ENCODE measurements at places on chromosomes 5 and 9. TPM values are rescaled to one million over a fixed set of nuclear protein-coding genes. Genes with fewer than 3 reads are reported as not detected.

The ANXA2R gene
- total RNA-seq = 18.6 TPM

The LCN10 gene
- total RNA-seq = 1.2 TPM

The UBE2QL1 gene
- total RNA-seq = 0.42 TPM

The IFNK gene
- not detected for total RNA-seq

The IL11RA gene
- 12.6 TPM for total RNA-seq

The DNAH5 gene
- total RNA-seq = 0.24 TPM

The IL31RA gene
- 3.3 TPM for total RNA-seq

The ENHO gene
- 0.47 TPM for total RNA-seq

The SH3TC2 gene
- 0.24 TPM for total RNA-seq

The THBS4 gene
- total RNA-seq = 9.2 TPM

GRCh38 chr5:171627936-171628632 is 157.5 kb upstream of the SMIM23 start:
- no peak for DNase-seq

- DNase-seq = no peak
Measured at GRCh38 chr9:4663956-4664355, 1.9 kb downstream of the PLPP6 start.

DNA sequence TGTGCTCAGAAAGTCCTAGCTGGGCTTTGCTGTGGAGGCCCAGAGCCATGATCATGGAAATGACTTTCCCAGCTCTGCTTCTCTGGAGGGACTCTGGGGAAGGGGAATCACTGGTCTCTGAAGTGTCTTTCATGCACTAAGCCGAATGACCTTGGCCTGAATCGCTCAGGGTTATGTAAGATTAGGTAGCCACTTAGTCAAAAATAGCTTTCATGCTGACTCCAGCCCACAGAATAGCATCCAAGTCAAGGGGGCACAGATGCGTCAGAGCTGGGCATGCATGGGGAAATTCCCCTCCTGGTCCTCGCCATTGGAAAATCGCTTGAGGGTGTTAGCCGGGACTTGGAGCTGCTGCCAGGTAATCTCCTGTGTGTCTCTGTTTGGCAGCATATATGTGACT is 36.1 kb upstream of the PPARGC1B start:
- no peak for DNase-seq

- no peak for DNase-seq
Measured at GRCh38 chr9:32899181-32899580, 102.2 kb downstream of the APTX start.

- no peak for DNase-seq
Measured at GRCh38 chr5:110398951-110399350, 327.5 kb downstream of the TMEM232 start.

DNA sequence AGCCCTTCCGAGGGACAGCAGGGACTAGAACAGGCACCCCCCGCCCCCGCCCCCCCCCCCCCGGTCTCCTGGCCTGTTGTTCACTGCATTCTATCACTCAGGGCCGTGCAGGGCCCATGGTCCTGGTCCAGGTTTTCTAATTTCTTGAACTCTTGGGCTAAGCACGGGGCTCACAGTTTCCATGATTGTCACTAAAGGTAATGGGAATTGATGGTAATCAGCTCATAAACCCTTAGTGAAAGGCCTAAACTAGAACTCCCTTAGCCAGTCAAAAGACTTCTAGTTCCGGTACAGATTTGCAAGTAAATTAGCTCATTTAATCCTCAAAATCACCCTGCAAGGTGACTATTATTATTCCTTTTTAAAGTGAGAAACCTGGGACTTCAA is 14.7 kb upstream of the PWWP2A start:
- DNase-seq = no peak

DNA sequence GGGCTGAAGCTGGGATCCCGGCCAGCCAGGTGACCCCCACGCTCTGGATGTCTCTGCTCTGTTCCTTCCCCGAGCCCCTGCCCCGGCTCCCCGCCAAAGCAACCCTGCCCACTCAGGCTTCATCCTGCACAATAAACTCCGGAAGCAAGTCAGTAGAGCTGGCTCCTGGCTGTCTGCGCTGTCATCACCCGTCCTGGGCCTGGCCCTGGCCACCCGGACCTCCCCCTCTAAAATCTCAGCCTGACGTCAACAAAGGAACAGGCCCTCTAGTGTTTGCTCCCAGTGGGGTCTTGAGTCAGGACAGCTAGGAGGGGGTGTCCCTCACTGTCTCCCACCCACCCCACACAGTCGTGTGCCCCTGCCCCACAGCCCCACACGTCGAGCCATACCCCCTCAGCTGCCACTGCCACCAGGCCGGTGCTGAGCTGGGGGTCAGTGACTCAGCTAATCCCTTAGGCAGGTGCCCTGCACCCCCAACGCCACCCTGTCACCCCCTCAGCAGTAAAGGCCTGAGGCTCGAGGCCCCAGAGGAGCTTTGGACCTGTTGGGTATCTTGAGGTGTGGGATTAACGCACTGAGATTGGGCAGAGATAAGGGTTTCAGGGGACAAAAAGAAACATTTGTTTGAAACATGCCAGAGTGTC is 1.1 kb upstream of the LCNL1 start:
- DNase-seq = no peak

- DNase-seq = no peak
Measured at GRCh38 chr9:4748612-4749011, 7.6 kb upstream of the AK3 start.

- DNase-seq = no peak
Measured at GRCh38 chr5:169347786-169348185, 46.8 kb upstream of the SLIT3 start.

- DNase-seq = no peak
Measured at GRCh38 chr5:173642191-173642816, 25.9 kb upstream of the BOD1 start.

- peak; percentile 22 for DNase-seq
Measured at GRCh38 chr5:55923177-55923771, 71.5 kb downstream of the IL6ST start.

GRCh38 chr5:78512435-78512834 is 136.1 kb downstream of the LHFPL2 start:
- DNase-seq = no peak

DNA sequence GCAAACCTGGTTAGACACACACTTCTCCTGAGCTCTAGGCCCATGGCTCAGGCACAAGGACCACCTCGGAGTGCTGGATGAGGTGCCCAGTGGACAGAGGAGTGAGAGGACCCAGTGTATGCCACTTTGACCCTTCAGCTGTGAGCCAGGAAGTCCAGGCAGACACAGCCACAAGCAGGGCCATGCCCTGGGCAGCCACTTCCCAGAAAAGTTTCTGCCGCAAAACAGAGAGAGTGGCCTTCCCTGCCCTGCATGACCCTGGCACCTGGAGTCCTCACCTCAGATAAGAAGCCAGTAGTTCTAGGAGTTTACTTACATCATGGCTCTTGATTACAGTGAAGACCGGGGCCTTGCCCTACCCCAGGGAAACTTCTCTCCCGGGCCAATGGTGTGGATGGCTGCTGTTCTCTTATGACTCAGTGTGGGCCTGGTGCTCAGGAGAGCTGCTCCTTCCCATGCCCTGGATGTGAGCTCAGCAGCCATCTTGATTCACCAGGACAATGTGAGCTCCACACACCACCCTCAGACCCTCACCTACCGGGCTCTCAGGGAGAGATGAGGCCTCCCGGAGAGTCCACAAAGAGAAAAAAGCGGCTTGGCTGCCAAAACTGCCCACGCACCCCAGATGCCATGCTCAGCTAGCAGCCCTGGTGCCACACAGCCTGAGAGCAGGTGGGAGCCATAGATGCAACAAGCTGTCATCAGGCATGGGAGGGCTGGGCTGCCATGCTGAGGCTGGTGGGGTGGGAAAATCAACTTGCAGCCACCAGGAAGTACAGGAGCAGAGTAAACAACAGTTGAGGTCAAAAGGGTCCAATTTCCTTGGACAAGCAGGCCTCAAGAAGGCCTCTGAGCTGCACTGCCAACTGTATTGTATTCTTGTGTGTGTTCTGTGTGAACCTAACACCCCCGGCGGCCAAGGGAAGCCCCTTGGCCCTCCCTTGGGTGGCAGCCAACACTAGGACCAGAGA is 11.7 kb upstream of the IRF1 start:
- DNase-seq = no peak

DNA sequence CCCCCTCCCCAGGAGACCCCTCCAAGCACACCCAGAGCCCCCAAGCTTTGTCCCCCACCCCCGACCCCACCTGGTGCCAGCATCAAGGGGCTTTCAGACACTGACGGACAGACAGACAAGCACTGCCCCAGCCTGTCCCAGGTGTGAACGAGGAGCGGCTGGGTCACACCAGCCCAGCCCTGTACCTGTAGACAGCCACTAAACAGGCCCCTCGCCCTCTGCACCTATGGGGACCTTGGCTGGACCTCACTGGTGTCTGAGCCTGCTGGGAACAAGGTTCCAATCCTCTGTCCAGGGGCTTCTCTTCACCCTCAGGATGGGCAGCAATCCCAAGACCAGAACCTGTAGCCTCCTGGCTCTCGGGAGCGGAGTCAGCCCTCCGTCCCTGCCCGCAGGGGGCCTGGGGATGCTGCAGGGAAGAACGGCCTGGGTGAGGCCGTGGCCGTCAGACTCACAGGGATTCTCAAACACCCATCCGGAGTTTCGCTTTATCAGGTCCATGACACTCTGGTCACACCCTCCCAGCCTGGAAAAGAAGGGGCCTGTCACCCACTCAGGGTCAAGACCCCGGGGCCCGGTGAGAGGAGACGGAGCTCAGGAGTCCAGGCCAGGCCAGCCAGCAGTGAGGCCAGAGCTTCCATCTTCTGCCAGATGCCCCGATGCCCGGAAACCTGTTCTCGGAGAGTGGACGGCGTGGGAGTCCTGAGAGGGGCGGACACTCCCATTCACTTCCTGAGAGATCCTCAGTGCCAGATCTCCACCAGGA is 2.8 kb downstream of the LCN6 start:
- no peak for DNase-seq

DNA sequence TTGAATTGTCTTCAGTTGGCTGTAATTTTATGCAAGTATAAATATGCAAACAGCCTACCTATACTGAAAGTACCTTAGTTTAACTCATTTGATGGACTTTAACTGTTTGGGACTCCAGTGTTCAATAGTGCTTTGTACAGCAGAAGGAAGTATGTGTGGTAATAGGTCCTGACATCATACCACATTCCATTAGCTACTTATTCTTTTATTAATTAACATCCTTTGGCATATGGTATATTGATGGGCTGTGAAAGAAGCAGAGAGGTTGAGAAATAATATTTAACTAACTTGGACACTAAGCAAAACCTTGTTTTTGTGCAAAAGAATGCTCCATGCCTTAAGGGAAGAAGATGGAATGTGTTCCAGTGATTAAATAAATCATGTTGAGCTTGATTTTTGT is 97.6 kb upstream of the SEMA6A start:
- DNase-seq = no peak

- no peak for DNase-seq
Measured at GRCh38 chr5:139642213-139642612, 5.9 kb upstream of the CXXC5 start.

DNA sequence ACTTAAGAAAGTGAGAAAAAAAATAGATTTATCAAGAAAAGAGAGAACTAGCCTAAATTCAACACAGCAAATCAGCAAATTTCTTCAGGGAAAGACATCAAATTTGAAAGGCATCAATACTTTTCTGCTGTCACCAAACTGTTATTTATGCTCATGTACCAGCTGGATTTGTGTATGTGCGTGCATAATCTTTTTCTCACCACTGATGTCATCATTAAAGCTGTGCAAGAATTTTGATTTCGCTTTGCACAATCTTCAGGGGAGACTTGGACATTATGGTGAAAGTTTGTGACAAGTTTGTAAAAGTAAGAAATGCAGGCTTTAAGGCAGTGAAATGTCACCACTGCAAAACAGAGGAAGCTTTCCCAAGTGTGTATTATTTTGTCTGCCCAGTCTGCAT is 215.4 kb downstream of the SLF1 start:
- DNase-seq = no peak

DNA sequence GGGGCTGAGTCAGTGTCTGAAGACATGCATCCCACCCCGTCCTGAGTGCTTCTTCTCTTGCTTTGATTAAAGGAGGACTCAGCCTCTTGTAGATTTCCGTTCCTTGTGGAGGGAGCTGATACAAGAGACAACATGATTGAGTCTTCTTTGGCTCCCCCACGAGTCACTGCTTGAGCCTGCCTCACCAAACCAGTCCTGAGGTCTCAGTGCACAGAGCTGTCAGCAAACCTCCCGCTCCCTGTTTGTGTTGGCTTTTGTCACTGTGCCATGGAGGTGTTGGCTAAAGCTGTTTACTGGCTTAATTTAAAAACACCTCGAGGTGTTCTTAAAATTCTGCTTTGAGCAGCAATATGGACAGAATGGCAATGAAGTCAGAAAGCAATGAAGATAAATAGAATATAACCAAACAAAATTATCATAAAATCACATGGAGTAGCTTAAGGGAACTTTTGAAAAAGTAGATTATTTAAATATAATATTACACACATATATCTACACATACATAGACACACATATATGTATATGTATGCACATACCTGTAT is 234.1 kb upstream of the ANKRD55 start:
- no peak for DNase-seq

GRCh38 chr9:37100327-37100726 is 20.0 kb upstream of the ZCCHC7 start:
- no peak for DNase-seq

GRCh38 chr5:155546075-155546474 is 532.5 kb downstream of the KIF4B start:
- DNase-seq = no peak

DNA sequence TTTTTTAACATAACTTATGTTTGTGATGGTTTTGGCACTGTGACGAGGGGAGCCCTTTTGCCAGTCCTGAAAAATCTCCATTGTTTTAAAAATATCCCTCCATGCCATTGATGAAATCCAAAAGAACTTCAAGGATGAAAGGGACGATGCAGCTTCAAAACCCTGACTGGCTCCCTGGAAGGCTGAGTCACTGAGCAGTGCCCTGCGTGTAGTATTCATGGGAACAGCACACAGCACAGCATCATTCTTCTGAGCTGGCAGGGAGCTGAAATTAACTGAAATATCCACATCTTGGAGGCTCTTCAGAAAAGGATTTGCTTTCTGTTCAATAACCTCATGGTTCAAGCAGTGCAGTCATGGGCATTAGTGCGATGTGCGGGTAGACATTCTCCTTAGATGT is 29.7 kb downstream of the PDE4D start:
- no peak for DNase-seq

DNA sequence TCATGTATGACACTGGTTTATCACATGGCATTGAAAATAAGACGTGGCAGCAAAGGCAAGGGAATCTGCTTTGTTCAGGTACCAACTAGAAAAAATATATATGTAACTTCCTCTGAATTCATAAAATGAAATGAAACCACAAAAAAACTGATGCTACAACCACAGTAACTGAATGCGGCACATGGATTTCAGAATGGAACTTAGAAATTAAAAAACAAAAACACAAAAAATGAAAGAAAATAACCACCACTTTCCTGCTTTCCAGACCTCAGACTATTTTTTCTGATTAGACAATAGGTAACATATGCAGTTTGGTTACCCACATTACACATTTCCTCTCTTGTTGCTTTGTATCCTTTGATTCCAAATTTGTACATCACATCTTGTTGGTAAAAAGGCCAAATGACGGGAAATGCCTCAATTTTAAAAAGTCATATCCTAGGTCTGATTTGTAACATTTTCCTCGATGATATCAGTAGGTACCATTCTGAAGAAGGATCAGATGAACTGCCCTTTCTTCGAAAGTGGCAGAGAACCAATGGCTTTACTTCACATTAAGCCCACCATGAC is 18.1 kb upstream of the PDCL start:
- no peak for DNase-seq

All from thymus (tissue), 14 donors.